ENCODE measurements at places on chromosomes 5 and 9.

- DNase-seq: no peak
These were observed 16.2 kb downstream of the OR2V2 start for GRCh38 chr5:181163487-181164075.

DNA sequence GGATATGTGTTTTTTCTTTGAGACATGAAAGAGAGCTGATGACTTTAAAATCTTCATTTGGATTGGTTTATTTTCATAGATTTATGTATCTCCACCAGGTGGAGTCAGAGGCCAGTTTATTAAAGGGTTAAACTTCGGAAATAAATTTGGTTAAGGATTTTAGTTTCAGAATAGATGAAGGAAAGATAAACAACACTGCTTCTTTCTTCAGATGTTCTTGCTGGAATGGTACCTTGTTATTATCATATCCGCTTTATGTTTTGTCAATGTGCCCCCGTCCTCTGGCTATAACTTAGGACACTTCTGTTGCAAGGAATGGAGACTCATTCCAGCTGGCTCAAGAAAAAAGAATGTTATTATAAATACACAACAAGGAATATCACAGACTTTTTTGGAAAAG is 81.2 kb downstream of the ALDH1A1 start:
- no peak for DNase-seq

DNA sequence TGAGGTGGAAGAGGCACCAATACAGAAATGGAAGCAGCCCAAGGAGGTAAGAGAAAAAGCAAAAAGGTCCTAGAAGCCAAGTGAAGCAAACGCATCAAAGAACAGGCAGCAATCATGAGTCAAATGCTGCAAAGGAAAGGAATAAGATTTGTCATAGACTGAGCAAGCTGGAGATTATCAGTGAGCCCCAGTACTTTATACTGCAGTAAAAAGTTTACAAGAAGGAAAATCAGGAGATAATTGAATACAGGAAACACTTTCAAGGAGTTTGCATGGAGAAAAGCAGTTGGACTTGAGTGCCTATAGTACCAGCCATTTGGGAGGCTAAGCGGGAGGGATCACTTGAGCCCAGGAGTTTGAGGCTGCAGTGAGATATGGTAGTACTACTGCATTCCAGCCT is 7.2 kb upstream of the HAVCR1 start:
- DNase-seq: no peak

- DNase-seq: no peak
These were observed 28.0 kb upstream of the RPS23 start for GRCh38 chr5:82306151-82306550.

- no peak for DNase-seq
These were observed 2.7 kb downstream of the TNC start for GRCh38 chr9:115115117-115115880.

GRCh38 chr5:112384523-112384922 is 34.6 kb downstream of the EPB41L4A start:
- DNase-seq: no peak

DNA sequence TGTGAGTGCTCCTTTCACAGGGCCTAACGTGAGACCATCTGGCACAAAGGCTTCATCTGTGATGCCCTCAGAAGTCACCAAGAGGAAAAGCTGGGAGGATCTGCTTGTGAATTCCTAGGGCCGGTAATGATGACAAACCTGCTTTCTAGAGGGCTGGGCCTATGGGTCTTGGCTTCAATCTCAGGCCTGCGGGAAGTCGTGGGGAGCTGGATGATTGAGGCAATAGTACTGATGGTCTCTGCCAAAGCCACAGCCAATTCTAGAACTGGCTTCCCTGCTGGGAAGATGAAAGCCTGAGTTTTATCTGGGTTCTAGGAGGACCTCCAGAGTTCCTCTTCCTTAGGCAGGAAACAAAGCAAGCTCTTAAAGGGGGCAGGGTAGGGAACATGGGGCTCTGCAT is 102.7 kb downstream of the TMEM215 start:
- no peak for DNase-seq

DNA sequence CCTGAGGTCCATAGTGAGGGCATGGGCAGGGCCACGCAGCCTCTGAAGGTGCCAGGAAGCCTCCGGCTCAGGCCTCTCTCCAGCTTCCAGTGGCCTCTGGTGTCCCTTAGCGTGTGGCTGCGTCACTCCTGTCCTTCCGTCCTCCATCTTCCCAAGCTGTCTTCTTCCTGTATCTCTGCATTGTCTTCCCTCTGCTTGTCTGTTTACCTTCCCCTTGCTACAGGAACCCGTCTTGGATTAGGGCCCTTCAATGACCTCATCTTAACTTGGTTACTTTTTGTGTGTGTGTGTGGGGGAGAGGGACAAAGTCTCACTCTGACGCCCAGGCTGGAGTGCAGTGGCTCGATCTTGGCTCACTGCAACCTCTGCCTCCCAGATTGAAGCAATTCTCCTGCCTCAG is 14.4 kb downstream of the ASS1 start:
- DNase-seq: no peak

DNA sequence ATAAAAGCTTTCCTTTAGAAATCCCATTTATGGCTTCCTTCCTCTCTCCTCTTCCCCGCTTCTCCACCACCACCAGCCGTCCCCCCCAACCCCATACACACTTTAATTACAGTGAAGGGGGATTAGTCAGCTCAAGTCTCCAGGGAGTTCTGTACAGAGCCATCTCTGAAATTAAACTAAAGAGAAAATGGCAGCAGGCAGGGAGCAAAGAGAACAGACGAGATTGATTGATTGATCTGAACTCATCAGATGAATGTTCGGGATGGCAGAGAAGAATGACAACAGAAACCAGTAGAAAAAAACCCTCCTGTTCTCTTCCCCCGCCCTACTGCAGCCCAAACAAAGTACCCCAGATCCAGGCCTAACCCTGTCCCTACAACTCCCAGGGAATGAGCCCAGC is 241.7 kb upstream of the PANK3 start:
- DNase-seq: no peak

DNA sequence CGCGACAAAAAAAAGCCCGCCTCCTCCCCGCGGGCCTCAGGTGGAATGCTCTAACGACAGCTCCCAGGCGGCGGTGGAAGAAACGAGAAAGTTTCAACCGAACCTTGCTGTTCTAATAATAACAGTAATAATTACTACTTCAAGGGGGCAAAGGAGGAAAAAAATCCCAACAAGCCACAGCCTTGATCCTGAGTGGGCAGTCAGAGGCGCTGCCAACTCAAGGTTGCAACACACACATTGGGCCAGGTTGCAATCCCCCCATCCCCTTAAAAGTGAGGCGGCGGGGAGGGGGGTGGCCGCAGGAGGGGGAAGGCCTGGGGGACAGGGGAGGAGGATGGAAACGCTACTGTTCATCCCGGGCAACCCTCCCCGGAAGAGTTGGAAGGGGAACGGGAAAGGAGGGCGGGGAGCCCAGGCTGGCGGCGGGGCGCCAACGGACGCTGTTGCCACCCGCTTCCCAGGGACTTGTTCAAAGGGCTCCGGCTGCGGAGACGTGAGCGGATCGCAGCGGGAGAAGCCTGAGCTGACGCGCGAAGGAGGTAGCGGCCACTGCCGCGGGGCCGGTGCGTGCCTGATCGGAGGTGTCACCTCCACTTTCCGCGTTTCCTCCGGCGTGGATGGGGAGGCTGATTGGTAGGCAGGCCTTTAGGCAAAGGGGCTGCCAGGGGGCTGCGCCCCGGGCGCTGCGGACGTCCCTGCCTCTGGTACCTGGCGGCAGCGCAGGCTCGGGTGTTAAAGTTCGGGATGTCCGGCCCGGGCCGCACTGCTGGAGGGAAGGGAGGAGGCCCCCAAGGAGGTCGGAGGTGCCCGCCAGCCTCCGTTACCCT is 647 bp downstream of the SMARCA2 start:
- DNase-seq: no peak

GRCh38 chr5:132557478-132558172 is 848 bp downstream of the RAD50 start:
- no peak for DNase-seq

- no peak for DNase-seq
These were observed 13.3 kb upstream of the RNF130 start for GRCh38 chr5:180084638-180085561.

GRCh38 chr9:18785604-18786003 is 247.4 kb downstream of the SAXO1 start:
- DNase-seq: no peak

GRCh38 chr5:149240354-149240998 is 31.2 kb upstream of the AFAP1L1 start:
- DNase-seq: no peak

GRCh38 chr9:68678430-68678829 is 26.6 kb upstream of the PIP5K1B start:
- no peak for DNase-seq

DNA sequence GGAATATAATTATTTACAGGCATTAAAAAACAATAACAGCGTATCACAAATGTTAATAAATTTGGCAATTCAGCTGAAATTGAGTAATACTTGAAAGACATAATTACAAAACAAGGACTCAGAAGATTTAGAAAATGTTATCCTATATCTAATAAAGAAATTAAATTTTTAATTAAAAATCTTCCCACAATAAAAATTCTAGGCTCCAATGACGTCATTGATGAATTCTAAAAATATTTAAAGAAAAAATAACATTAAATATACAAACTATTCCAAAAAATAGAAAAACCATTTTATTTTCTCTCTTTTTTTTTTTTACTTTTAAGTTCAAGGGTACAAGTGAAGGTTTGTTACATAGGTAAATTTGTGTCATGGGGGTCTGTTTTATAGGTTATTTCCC is 161.5 kb downstream of the ADAMTS6 start:
- no peak for DNase-seq

- DNase-seq: no peak
These were observed 128.7 kb downstream of the PALM2AKAP2 start for GRCh38 chr9:109908459-109909390.

- no peak for DNase-seq
These were observed 316.8 kb downstream of the CETN3 start for GRCh38 chr5:90092734-90093133.

Measured in iPS DF 6.9 (cell line).